ENCODE measurements at places on chromosomes 12 and 14. TPM values are rescaled to one million over a fixed set of nuclear protein-coding genes. Genes with fewer than 3 reads are reported as not detected.

The METTL1 gene
- 28.5 TPM for total RNA-seq

The TAOK3 gene
- 51.2 TPM for total RNA-seq

The FAM222A gene
- 1.2 TPM for total RNA-seq

The TOMM20L gene
- total RNA-seq: not detected

The OAS3 gene
- total RNA-seq: 21.8 TPM

The RHOJ gene
- total RNA-seq: not detected
